Pulmonary artery endothelial cell (primary cell): ENCODE measurements at places on chromosomes 2 and 18. TPM values are rescaled to one million over a fixed set of nuclear protein-coding genes. Genes with fewer than 3 reads are reported as not detected.

DNA sequence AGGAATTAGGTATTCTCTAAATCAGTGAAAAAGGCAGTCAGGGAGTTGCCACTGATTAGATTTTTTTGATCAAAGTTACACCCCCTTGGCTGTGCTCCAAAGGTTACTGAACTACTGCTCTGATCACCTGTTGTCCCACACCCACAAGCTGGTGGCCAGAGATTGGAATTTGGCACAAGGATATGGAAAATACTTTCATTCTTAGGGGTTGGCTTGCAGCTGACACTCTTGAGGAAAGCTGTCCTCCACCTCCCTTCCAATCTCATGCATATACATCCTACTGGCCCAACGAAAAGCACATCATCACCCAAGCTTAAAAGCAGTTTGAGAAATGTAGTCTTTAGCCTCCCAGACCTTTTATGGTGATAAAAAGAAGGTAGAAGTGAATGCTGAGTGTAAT is 329.5 kb upstream of the CHAC2 start:
- DNase-seq: no peak

DNA sequence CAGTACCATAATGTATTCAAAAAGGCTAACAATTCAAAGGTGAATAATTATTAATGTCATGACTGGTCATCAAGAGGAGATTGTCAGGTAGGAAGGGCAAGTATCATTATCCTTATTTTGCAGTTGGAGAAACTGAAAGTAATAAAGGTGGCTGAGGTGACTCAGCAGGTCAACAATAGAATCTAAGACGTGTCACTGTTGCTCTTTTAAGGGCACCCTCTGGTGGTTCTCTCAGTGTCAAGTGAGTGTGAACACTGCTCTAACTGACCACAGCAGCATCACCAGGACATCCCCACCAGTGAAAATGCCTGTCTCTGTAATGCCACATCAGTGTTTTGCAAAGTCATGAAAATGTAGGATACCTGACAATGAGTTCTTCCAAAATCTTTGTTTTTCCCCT is 69.7 kb downstream of the DCC start:
- DNase-seq: no peak

- DNase-seq: no peak
These were observed 38.1 kb downstream of the ME2 start for GRCh38 chr18:50917021-50917420.

DNA sequence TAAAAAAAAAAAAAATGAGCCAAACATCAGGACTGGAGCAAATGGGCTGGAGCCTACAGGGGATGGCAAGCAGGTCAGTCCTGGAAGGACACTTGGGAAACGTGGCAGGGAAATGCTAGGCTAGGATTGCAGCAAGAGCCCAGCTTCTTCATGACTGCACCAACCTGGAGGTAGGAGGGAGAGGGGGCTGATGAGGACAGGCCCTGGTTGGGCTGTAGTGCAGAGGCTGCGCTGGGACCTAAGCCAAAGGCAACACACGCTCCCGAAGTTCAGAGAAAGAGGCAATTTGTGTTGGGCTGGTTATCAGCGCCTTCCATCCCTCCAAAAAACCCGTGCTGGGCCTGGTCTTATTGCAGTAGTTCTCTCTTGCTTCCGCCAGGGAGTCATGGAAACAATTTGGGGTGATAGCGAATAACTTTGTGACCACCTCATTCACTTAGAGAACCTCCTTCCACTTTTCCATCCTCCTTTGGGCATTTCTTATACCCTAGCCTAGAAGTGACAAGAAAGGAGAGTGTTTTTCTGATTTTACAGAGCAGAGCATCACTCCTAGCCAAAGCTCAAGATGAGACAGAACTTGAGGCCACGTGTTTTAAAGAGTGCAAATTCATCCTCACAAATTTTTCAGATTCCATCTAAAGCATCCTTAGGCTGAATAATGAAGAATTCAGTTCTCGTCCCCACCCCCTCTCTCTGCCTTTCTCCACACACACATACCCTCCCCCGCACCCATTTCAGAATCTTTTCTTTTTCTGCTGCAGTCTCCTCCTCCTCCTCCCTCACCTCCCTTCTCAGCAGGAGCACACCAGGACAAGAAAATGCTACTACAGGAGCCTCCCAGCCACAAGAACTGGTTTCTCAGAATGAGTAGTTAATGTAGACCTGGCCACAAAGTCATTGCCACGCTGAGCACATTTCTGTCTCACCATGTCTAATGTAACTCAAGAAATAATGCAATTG is 82.5 kb upstream of the STPG4 start:
- peak; percentile 15 for DNase-seq

DNA sequence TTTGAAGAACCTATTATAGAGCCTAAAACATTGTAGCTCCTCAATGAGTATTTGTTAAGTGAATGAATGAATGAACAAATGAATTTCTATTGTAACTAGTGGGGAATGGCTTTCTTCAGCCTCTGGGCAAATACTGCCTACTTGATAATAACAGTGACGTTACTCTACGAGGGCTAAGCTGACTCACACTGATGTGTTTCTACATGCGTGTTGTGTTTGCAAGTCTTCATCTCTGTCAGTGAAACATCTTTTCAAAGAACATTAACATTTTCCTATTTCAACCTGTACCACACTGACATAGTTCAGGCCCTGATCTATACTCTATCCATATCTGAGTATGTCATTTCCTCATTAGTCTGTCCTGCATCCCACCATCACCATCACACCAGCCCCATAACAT is 319.9 kb upstream of the ACVR2A start:
- DNase-seq: no peak

GRCh38 chr2:218370410-218371063 is 11.5 kb upstream of the SLC11A1 start:
- no peak for DNase-seq

- no peak for DNase-seq
These were observed 88.7 kb downstream of the MYO1B start for GRCh38 chr2:191333911-191334357.

- no peak for DNase-seq
These were observed 74.9 kb upstream of the AGAP1 start for GRCh38 chr2:235418918-235419317.

DNA sequence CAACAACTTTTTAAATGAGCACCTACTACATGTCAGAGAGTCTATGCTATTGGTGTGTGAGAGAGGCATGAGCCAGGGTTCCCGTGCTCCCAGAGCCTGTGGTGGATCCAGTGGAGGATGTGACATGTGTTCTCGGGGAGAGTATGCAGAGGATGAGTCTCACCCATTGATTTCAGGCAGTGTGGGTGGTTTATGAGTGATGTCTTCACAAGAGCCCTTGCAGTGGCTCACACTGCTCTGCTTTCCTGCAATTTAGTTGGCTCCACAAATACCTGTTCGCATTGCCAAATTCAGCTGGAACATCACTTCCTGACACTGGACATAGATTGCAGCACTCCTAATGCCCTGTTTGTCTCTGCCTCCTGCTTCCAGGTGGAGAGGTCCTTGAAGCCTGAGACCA is 243.6 kb upstream of the CXCR4 start:
- DNase-seq: no peak

GRCh38 chr2:28150236-28150915 is 242.3 kb upstream of the FOSL2 start:
- DNase-seq: peak; percentile 51

DNA sequence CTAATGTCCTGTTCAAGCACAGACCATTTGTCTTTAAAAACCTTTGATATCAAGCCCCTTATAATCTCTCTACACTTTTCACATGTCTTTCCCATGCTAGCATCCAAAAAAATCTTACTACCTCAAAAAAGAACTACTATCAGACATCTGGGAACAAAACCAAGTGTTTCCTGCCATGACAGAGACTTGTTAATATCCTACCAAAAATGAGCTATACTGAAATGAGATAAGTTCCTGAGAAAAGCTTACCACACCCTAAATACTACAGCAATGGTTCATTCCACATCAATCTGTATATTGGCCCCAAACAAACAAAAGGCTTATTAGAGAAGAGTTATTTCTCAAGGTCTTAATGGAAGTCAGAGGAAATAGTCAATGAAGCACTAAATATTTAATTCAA is 230.1 kb downstream of the DYM start:
- DNase-seq: no peak

GRCh38 chr18:13703899-13704298 is 22.5 kb downstream of the FAM210A start:
- no peak for DNase-seq

GRCh38 chr2:16088035-16088801 is 147.9 kb downstream of the MYCN start:
- no peak for DNase-seq

GRCh38 chr2:71672826-71673795 is 219.8 kb downstream of the DYSF start:
- no peak for DNase-seq

GRCh38 chr2:241111440-241111805 is 9.3 kb upstream of the MTERF4 start:
- no peak for DNase-seq

DNA sequence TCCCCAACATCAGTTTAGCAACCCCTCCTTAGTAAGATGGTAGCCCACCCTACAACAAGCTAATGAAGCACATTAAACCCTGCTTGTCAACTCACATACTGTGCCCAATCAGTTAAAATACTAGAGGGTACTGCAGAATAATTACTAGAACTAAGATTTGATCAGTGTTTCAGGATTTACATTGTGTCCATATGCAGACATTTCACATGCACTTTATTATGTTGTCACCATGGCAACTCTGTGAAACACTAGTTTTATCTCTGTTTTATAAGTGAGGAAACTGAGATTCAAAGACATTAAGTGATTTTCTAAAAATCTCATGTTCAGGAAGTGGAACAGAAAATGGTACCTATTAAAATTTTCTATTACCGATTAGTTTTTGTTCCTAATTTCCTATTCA is 61.7 kb downstream of the CYBRD1 start:
- DNase-seq: no peak

GRCh38 chr2:237653776-237654558 is 26.6 kb downstream of the LRRFIP1 start:
- no peak for DNase-seq

GRCh38 chr2:69518841-69519240 is 81.6 kb upstream of the NFU1 start:
- no peak for DNase-seq

DNA sequence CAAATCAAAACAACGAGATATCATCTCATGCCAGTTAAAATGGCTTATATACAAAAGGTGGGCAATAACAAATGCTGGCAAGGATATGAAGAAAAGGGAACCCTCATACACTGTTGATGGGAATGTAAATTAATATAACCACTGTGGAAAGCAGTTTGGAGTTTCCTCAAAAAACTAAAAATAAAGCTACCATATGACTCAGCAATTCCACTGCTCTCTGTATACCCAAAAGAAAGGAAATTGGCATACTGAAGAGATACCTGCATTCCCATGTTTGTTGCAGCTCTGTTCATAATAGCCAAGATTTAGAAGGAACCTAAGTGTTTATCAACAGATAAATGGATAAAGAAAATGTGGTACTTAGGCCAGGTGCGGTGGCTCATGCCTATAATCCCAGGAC is 124.8 kb downstream of the MSTN start:
- no peak for DNase-seq

- DNase-seq: no peak
These were observed 330.9 kb downstream of the RIT2 start for GRCh38 chr18:42784632-42785031.

GRCh38 chr2:132941296-132942020 is 271.5 kb upstream of the LYPD1 start:
- no peak for DNase-seq

- DNase-seq: no peak
These were observed 95.5 kb downstream of the MTCL1 start for GRCh38 chr18:8800876-8801262.

MTHFD2 gene
- 166 and 191 TPM in 2 replicates for total RNA-seq

RGPD3 gene
- 0.18 and 0.20 TPM in 2 replicates for total RNA-seq

CAPN14 gene
- 0.07 TPM in 1 of 2 replicates, not detected in the other for total RNA-seq

SP140 gene
- total RNA-seq: not detected in 2 replicates

TUBA3D gene
- total RNA-seq: not detected in 2 replicates

MRPS9 gene
- total RNA-seq: 30.5 and 34.2 TPM in 2 replicates

MALL gene
- 71.4 and 72.2 TPM in 2 replicates for total RNA-seq

CXCR1 gene
- not detected in 2 replicates for total RNA-seq

ANKRD30B gene
- total RNA-seq: not detected in 2 replicates

CACNB4 gene
- 0.13 and 0.21 TPM in 2 replicates for total RNA-seq

ANO7 gene
- total RNA-seq: 0.25 and 0.59 TPM in 2 replicates

MPP4 gene
- total RNA-seq: 9.0 TPM in 2 replicates

ABCG8 gene
- total RNA-seq: not detected in 2 replicates

AKAIN1 gene
- total RNA-seq: not detected in 2 replicates

ITGA4 gene
- 1.6 and 9.3 TPM in 2 replicates for total RNA-seq

PRADC1 gene
- total RNA-seq: 19.7 and 29.4 TPM in 2 replicates

ANTXR1 gene
- total RNA-seq: 8.8 and 10.1 TPM in 2 replicates

CCDC121 gene
- total RNA-seq: 1.7 and 2.2 TPM in 2 replicates

KCNJ3 gene
- total RNA-seq: not detected in 2 replicates

POMC gene
- 0.13 and 0.28 TPM in 2 replicates for total RNA-seq

CD207 gene
- not detected in 2 replicates for total RNA-seq

RAB27B gene
- total RNA-seq: 0.11 and 0.13 TPM in 2 replicates
